Activated CD8-positive, alpha-beta memory T cell treated with anti-CD3 and anti-CD28 coated beads for 24 hours (primary cell): ENCODE measurements at places on chromosomes 3 and 15.

DNA sequence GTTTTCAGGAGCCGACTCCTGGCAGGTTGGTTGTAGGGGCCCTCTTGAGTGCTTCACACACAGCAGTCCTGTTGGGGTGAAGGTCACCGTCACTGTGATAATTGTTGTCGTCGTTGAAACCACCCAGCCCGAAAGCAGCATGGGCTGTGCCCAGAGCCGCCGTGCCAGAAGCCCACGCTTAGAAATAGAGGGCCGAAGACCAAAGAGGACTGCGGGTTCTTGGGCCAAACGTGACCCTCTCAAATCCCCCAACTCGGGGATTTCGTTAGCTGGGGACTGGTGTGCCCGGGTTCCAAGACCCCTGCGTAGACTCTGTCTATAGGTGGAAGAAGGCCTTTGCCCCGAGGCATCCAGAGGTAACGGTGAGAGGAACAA lies 7.5 kb upstream of the ADAMTS17 start:
- no peak for DNase-seq

- DNase-seq: no peak
Observed at GRCh38 chr3:127036209-127037020, 53.5 kb downstream of the PLXNA1 start.

GRCh38 chr15:91021516-91022074 lies 799 bp downstream of the VPS33B start:
- DNase-seq: no peak

DNA sequence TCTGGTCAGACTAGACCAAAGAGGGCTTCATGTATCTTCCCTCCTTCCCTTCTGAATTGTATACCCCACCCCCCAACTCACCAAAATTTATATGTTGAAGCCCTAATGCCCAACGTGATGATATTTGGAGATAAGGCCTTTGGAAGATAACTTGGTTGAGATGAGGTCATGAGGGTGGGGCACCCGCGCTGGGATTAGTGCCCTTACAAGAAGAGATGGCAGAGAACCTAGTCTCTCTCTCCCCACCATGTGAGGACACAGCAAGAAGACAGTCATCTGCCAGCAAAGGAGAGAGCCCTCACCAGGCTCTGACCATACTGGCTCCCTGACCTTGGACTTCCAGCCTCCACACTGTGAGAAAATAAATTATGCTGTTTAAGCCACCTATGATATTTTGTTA lies 13.5 kb downstream of the PLCD1 start:
- no peak for DNase-seq

GRCh38 chr15:74130155-74130848 lies at the start of gene ISLR2:
TSS of gene ISLR2 (plus strand) at chr15:74130586. CDS start at chr15:74132755, 2,169 bp downstream.
- no peak for DNase-seq

- no peak for DNase-seq
Observed at GRCh38 chr3:132592216-132592615, 4.9 kb upstream of the ACKR4 start.

DNA sequence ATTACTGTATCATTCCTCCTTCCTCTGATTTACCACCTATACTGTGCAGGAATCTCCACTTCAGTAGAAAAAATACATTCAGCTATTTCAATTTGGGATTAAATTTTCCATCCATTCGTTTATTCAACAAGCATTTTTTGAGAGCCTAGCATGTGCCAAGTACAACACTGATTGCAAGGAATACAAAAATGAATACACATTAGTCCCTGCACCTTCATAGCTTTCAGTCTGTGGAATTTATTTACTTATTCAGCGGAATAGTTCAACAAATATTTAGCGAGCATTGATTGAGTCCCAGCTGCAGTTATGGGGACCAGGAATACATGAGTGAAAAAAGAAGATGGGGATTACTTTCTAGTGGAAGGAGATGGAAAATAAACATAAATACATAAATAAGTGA lies 606.8 kb upstream of the TBL1XR1 start:
- DNase-seq: no peak

- DNase-seq: no peak
Observed at GRCh38 chr15:96692826-96693225, 362.3 kb downstream of the NR2F2 start.
